ENCODE measurements at places on chromosomes 11 and 22.

DNA sequence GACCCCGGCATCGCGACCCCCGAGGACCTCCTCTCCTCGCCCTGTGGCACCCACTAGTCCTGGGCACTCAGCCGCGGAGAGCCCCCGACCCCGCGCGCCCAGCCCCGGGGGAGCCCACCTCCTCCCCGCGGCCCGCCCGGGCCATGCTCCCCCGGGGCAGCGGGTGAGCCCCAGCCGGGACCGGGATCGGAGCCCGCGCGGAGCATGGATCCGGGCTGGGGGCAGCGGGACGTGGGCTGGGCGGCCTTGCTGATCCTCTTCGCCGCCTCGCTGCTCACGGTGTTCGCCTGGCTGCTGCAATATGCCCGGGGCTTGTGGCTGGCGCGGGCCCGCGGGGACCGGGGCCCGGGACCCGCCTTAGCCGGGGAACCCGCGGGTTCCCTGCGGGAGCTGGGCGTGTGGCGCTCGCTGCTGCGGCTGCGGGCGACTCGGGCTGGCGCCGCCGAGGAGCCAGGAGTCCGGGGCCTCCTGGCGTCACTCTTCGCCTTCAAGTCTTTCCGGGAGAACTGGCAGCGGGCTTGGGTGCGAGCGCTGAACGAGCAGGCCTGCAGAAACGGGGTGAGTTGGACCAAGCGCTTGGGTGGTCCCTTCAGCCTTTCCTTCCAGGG lies 498 bp downstream of the C2CD2L start:
- no peak for DNase-seq

DNA sequence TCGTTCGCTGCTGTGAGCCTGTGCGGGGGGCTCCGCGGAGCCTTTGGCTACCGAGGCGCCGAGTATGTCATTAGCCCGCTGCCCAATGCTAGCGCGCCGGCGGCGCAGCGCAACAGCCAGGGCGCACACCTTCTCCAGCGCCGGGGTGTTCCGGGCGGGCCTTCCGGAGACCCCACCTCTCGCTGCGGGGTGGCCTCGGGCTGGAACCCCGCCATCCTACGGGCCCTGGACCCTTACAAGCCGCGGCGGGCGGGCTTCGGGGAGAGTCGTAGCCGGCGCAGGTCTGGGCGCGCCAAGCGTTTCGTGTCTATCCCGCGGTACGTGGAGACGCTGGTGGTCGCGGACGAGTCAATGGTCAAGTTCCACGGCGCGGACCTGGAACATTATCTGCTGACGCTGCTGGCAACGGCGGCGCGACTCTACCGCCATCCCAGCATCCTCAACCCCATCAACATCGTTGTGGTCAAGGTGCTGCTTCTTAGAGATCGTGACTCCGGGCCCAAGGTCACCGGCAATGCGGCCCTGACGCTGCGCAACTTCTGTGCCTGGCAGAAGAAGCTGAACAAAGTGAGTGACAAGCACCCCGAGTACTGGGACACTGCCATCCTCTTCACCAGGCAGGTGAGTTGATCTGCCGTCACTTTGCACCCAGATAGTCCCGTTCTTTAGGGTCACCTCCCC lies 1.0 kb downstream of the ADAMTS15 start:
- DNase-seq: no peak

DNA sequence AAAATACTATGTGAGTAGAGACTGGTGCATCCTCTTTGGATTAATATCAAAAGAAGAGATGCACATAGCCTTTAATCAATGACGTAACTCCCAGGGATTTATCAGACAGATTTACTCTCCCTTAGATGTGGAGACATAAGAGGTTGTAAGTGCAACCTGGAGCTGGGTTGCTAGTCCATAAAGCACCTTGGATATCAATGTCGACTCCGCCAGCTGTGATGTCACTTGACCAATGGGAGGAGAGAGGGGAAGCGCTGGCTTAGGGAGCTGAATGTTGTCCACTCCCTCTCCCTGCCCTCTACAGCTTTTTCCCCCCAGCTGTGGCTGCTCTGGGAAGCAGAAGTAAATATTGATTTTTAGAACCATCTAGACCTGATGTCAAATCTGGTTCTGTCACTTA lies 28.9 kb upstream of the TMEM86A start:
- peak; percentile 15 for DNase-seq

GRCh38 chr11:23021287-23021863 lies 161.1 kb upstream of the CCDC179 start:
- peak; percentile 23 for DNase-seq

GRCh38 chr11:21007297-21007696 lies 337.9 kb downstream of the NELL1 start:
- no peak for DNase-seq

- DNase-seq: no peak
Measured at GRCh38 chr11:112541140-112542046, 280.7 kb upstream of the PLET1 start.

GRCh38 chr11:34346551-34346950 lies 11.3 kb downstream of the ABTB2 start:
- DNase-seq: no peak

DNA sequence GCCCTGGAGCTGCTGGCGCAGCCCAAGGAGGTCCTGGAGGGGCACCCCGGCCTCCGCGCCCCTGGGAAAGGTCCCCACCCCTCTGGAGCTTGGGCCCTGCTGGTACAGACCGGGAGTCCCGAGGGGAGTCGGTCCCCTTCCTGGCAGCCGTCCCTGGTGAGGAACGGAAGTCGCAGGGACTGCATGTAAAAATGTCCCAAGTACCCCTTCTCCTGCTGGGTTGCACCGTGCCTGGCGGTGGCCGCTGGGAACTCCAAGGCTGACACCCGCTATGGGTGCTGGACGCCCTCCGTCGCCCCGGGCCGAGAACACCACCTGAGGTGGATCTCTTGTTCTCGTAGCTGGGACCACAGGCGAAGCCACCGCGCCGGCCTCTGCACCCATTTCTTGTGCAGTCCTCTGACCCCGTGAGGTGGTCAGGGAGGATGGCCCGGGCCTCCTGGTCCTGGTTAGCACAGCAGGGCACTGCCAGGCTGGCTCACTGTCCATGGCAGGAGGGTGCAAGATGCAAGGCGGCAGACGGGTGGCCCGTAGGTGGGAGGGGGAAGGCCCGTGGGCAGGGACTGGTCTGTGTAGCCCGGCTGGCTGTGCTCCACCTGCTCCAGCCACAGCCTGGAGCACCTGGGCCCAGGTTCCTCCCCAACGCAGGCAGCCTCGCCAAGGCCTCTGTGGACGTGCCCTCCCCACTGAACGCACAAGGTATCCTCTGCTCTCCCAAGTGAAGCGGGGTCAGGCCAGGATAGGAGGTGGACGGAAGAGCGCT lies 165.2 kb downstream of the IGLL1 start:
- DNase-seq: no peak

DNA sequence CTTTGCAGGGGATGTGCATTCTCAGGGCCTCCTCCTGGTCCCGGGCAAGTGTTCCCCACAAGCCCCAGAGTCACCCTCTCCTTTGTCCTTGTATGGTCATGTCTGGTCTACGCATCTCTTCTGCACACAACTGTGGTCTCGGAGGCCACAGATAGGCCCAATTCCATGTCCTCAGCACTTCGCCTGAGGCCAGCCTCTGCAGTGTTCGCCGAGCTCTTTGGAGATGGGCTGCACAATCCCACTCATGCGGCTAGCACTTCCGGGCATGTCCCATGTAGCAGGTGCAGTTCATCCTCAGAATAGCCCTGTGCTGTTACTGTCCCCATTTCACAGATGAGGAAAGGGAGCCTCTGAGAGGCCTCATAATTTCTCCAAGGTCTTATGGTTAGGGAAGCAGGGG lies 7.6 kb downstream of the PARVG start:
- DNase-seq: no peak

DNA sequence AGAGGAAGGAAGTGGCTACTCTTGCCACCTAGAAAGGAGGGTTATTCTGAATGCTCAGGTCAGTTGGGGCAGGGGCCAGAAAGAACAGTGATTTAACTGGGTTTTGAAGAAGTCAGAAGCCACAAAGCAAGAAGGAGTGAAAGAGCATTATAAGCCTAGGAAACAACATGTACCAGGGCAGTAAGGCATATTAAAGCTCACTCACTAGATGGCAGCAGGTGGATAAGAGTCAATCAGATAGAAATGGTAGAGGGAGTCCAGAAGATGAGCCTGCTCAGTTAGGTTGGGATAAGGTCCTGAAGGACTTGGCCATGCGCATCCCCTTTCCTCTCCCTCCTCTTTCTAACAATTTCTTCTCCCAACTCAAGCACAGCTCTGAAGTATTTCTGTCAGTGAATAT lies 22.0 kb upstream of the PATE1 start:
- DNase-seq: peak; percentile 19

DNA sequence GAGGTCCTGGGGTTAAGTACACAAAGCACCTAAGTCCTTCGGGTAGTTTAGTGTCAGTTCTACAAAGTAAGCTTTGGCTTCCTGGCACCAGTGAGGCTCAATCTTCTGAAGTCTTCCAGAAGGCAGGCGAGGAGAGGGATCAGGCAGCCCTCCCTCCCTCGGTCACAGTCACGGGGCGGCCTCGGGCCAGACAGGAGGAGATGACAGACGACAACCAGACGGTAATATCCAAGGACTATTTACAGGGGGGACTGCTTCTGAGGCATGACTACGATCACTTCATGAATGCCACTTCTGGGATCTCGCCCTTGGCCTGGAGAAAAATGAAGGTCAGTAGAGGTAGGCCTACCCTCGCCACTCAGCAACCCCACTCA lies 383 bp upstream of the TMEM223 start:
- DNase-seq: no peak
